ENCODE measurements at places on chromosomes 5 and 9. TPM values are rescaled to one million over a fixed set of nuclear protein-coding genes. Genes with fewer than 3 reads are reported as not detected.
A peak's percentile ranks its signal among the peaks of the same experiment; 100 is the strongest.

GRCh38 chr5:36240779-36241630 lies 720 bp downstream of the NADK2 start:
- peak; percentile 55 for DNase-seq

DNA sequence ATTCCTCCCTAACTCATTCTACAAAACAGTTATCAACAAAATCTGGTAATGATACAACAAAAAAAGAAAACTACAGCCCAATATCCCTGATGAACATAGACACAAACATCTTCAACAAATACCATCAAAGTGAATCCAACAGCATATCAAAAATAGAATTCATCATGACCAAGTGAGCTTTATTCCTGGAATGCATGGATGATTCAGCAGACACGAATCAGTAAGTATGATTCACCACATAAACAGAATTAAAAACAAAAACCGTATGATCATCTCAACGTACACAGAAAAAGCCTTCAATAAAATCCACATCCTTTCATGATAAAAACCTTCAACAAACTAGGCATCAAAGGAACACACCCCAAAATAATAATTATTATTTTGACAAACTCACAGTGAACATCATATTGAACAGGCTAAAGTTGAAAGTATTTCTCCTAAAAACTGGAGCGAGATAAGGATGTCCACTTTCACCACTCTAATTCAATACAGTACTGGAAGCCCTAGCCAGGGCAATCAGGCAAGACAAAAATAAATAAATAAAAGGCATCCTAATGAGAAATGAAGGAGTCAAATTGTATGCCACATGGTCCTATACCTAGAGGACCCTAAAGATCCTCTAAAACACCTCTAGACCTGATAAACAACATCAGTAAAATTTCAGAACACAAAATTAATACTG lies 305.1 kb upstream of the RGMB start:
- peak; percentile 77 for DNase-seq

- DNase-seq = peak; percentile 40
Observed at GRCh38 chr9:16121601-16122286, 568.9 kb downstream of the CCDC171 start.

Gene ZFP37
- 4.9 TPM for total RNA-seq

DNA sequence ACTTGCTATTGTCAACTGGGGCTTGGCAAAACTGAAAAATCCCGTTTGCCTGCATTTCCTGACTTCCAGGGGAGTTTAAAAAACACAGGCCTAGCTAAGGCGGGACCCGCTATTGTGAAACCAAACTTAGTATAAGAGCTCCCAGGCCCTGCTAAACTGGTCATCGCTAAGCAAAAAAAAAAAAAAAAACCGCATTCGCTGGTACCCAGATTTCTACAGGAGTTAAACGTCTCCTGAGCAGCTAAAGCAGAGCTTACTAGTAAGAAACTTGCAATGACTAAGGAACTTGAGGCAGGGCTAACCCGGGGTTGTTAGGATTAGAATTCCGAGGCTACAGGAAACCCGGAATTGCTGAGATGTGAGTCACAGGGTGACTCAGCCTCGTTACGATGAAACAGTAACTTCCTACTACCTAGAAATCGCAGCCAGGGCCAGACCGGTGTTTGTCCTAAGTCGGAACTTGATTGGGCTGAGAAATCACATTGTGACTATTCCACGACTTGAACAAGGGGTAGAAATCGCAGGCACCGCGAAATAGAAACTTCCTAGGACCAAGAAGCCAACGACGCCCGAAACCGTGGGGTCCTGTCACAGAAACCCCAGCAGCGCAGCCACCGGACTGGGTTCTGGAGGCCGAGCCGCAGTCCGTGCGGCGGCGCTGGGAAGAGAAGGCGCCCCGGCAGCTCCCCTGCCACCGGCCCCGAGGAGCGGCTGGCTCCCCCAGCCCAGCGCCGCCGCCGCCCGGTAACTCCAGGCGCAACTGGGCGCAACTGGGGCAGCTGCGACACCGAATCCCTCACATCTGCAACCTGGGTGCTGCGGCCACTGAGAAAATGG lies 89.4 kb downstream of the ANXA2R start:
- peak; percentile 100 for DNase-seq

- DNase-seq = no peak
Observed at GRCh38 chr5:57720656-57721055, 238.0 kb upstream of the ACTBL2 start.

DNA sequence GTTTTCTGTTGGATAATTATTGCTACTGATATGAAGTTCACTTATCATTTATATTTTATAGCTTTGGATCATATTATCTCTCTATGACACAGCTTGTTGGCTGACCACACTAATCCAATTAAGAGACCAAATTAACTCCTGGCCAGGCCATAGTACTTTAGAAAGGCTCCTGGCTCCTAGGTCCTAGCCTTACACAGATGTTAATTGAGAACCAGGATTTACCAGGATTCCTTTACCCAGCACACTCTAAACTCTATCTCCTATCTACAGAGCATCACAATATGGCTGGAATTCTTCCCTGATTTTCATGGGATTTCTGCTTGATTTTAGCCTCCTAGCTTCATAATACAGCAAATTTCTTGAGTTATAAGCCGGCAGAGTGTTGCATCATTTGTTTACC lies 80.3 kb downstream of the SLCO6A1 start:
- no peak for DNase-seq

Gene KCNV2
- not detected for total RNA-seq

DNA sequence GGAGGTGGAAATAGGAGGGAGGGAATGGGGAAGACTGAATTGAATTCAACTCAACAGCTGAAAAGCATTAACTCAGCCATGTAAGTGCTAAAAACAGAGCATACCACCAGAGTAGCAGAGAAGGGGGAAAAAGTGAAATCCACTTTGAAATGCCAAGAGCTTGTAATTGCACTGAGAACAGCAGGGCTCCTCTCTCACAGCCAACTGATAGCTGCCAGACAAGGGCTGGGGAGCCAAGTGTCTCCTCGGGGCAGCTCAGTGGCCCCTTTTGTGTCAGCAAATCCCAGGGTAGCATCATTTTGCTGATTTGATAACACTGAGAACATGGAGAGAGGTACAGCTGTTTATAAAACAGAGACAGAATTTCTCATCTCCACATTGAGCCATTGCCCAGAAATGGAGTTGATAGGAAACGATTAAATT lies 182.5 kb downstream of the FRMD3 start:
- DNase-seq = no peak

GRCh38 chr9:105816202-105816744 lies 121.9 kb downstream of the TMEM38B start:
- DNase-seq = no peak

Gene DYNC2I2
- 239 TPM for total RNA-seq

- no peak for DNase-seq
Observed at GRCh38 chr9:75975071-75975470, 84.6 kb downstream of the PCSK5 start.

DNA sequence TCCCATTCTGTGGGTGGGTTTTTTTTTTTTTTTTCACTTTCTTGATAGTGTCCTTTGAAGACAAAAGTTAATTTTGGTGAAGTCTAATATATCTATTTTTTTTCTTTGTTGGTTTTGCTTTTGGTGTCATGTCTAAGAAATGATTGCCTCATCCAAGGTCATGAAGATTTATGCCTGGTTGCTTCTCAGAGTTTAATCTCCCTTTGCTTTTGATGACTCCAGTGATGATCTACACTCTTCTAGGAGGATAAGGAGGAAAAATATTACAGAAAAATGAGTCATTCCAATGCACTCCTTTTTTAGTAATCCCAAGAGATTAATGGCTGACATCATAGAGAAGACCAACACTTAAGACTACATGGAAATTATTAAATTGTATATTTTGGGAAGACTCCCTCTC lies 79.7 kb upstream of the ICE1 start:
- DNase-seq = peak; percentile 80

GRCh38 chr5:39137819-39138451 lies 63.7 kb upstream of the RICTOR start:
- no peak for DNase-seq

Gene SPINK13
- total RNA-seq = not detected

GRCh38 chr5:98780390-98780789 lies 6.9 kb downstream of the RGMB start:
- DNase-seq = no peak

Gene LHX6
- 2.5 TPM for total RNA-seq

Gene PJA2
- 53.9 TPM for total RNA-seq

Gene CTXN3
- not detected for total RNA-seq

GRCh38 chr9:115264313-115264712 lies 146.4 kb upstream of the TNC start:
- no peak for DNase-seq

DNA sequence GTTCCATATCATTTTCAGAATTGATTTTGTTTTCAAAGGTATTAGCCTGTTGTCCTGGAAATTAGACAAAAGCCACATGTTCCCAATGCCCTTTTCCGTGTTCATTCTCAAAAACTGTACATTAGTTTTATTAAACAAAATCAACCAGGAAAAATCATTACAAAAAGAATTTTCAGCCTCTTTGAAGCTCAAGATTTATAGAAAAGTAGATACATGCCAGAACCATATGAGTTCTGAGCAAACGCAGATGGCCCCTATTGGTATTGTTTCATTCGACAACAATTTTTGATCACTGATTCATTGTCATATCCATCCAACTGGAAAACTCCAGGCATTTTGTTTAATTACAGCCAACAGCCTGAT lies 148.5 kb upstream of the GRAMD2B start:
- no peak for DNase-seq

- no peak for DNase-seq
Observed at GRCh38 chr5:16615741-16616535, 859 bp downstream of the RETREG1 start.

GRCh38 chr5:14268738-14269137 lies 125.6 kb downstream of the TRIO start:
- DNase-seq = no peak

Gene SHOC1
- not detected for total RNA-seq

Gene HABP4
- 51.5 TPM for total RNA-seq

- DNase-seq = no peak
Observed at GRCh38 chr9:8736805-8737204, 937.2 kb upstream of the DMAC1 start.

- peak; percentile 21 for DNase-seq
Observed at GRCh38 chr5:72166070-72166979, 59.0 kb downstream of the MAP1B start.

Gene TAS2R1
- total RNA-seq = not detected

DNA sequence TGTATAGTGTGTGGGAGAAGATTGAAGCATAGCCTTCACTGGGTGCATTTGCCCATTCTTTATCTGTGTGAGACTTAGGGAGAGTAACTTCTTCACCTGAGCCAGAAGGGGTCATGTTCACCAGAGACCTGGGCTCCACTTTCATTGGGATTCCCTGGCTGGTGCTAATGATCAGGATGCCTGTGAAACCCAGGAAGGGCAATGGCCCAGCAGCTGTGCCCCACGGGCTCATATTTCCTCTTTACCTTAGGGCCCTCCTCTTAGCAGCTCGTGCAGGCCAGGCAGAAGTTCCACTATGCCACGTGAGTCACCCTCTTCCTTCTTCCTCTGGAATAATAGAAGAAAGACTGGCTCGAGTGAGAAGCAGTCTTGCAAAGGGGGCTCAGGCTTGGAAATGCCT lies 5.0 kb downstream of the PPARGC1B start:
- peak; percentile 21 for DNase-seq

GRCh38 chr5:66326276-66326675 lies 182.2 kb downstream of the SREK1 start:
- no peak for DNase-seq

DNA sequence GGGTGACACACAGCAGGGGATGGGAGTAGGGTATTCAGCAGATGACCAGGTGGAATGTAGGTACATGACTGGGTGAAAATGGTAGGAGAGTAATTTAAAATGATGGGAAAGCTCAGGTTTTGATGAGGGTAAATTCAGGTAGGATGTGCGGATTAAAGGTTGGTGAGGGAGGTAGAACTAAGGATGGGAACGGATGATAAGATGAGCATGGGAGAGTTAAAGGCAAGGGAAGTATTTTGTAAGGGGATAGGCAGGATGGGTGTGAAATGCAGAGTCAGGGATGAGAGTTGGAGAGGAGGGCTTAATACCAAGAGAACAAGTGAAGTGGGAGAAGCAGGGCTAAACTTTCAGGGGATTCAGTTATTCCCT lies 1.5 kb downstream of the TLN1 start:
- DNase-seq = no peak

DNA sequence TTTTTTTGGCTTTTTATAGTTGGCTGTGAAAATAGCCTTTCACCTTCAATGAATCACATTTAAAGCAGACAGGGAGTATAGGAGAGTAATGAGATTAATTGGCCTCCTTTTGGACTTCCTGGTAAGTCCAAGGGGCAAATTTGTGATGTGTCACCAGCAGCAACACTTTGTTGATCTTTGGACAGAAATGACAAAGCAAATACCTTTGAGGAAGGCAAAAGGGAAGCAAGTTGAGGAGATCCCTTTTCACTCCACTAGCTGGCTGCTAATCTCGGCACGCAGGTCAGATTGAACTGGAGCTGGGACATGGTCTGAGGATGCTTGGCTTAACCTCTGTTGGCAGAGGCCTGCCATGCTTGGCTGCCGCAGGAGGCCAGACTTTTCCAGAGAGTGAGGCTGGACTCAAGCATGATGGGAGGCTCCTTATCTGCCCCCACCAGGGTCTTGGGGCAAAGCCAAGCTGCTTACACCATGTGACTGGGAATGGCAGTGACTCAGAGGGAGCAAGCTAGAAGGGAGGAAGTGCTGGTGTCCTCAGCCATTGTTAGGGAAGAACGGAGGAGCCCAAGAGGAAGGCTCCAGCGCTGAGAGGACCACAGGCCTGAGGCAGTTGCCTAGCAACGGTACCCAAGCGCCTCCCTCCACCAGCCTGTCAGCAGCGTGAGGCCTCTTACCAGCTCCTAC lies 174.5 kb upstream of the MAP1B start:
- peak; percentile 89 for DNase-seq

DNA sequence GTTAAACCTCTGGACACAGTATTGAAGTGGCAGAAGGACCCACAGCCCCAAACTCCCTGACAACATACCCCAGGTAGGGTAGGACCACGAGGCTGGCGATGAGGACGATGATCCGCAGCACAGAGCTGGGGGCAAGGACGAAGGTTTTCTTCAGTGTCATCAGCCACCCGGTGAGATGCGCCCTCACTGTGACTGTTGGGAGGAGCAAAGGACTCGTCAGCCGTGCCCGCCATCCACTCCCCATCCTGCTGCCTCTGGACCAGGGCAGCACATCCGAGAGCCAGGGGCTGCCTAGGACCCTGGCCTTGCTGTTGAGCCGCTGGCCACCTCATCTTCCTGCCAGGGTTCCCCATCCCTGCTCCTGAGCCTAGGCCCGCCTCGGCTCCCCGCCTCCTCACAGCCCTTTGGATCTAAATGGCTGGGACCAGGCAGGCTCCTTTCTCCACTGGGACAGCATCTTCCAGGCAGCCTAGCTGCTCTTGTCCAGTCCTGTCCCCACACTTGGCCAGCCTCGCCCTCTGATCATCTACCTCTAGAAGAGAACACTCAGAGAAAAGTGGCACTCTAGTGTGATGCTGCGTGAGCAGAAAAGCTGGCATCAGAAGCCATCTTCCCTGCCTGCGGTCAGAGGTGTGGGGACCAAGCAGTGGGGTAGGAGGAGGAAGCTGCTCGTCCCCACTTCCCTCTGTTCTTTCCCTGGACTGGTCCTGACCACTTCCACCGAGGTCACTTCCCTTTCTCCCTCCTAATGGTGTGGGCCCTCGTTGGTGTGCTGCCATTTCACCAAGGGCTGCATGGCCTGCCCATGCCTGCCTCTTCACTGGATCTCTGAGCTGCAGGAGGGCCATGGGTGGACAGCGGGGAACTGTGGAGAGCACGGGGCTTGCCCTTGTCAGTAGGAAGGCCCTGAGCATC lies 49.2 kb downstream of the OTULIN start:
- no peak for DNase-seq

- DNase-seq = peak; percentile 29
Observed at GRCh38 chr5:108529381-108529780, 147.5 kb upstream of the FBXL17 start.
